ENCODE measurements at places on chromosomes 4 and X. TPM values are rescaled to one million over a fixed set of nuclear protein-coding genes. Genes with fewer than 3 reads are reported as not detected.

The GAGE12J gene
- total RNA-seq, result not detected

The PCDH18 gene
- total RNA-seq, result not detected

The PWWP3B gene
- not detected for total RNA-seq

The GLRA3 gene
- not detected for total RNA-seq

The ART3 gene
- not detected for total RNA-seq

The KLHL34 gene
- total RNA-seq, result 0.94 TPM

The SEC31A gene
- total RNA-seq, result 124 TPM

The TMEM154 gene
- 21.2 TPM for total RNA-seq

The MAGEB4 gene
- total RNA-seq, result not detected

The SLC10A4 gene
- not detected for total RNA-seq

The PLAC1 gene
- total RNA-seq, result not detected

The CDS1 gene
- 0.12 TPM for total RNA-seq

The PRRG1 gene
- total RNA-seq, result not detected

The SPANXD gene
- not detected for total RNA-seq

The PHEX gene
- 3.7 TPM for total RNA-seq

The MAGEE2 gene
- total RNA-seq, result not detected

The PLAC8 gene
- 54.4 TPM for total RNA-seq

The P2RY4 gene
- 0.11 TPM for total RNA-seq

The NAP1L2 gene
- total RNA-seq, result 1.9 TPM

The CLCN3 gene
- total RNA-seq, result 22.0 TPM

The NSG1 gene
- 5.3 TPM for total RNA-seq

The AIFM1 gene
- 61.7 TPM for total RNA-seq

The DCAF8L2 gene
- total RNA-seq, result not detected

The ADRA2C gene
- not detected for total RNA-seq

The NOA1 gene
- total RNA-seq, result 24.9 TPM

The SPARCL1 gene
- total RNA-seq, result not detected
